ENCODE measurements at places on chromosomes 2 and 18.
A peak's percentile ranks its signal among the peaks of the same experiment; 100 is the strongest.

DNA sequence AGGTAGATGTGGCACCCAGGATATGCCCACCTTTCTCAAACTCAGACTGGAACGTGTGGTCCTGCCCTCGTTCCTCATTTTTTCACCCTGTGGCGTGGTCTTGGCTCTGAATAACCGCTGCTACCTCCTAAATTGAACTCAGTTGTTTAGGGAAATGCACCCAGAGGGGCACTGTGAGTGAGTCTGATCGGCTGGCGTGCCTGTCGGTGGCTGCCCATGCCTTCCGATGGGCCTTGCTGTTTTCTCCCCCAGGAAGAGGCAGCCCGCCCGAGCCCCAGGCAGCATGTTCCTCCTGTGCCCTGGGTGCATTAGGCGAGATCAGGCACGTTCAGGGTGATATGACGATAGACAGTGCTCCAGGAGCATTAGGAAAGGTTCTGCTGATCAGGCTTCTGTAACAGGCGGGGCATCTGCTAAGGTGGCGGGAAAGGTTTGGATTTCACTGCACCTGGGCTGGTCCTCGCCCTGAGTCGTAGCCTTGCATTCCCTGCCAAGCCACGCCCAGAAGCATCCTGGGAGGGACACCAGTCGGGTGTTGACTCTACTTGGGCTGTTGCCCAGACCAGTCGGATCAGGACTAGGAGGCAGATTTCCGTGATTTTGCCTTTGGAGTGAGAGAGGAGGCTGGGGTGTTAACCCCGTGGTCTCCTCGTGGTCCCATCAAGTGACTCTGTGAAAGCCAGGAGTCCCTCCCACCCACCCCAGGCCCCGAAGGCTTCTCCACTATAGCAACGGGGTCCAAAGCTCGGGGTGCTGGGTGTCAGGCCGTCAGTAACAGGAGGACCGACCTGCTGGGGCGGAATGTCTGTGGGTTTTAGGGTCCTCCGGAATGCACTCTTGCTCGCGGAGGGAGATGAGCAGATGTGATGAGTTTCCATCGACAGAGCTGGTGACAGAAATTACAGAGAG lies 75.1 kb downstream of the SH3BP4 start:
- peak; percentile 45 for DNase-seq

- no peak for DNase-seq
Measured at GRCh38 chr2:172969166-172969565, 106.5 kb upstream of the MAP3K20 start.

DNA sequence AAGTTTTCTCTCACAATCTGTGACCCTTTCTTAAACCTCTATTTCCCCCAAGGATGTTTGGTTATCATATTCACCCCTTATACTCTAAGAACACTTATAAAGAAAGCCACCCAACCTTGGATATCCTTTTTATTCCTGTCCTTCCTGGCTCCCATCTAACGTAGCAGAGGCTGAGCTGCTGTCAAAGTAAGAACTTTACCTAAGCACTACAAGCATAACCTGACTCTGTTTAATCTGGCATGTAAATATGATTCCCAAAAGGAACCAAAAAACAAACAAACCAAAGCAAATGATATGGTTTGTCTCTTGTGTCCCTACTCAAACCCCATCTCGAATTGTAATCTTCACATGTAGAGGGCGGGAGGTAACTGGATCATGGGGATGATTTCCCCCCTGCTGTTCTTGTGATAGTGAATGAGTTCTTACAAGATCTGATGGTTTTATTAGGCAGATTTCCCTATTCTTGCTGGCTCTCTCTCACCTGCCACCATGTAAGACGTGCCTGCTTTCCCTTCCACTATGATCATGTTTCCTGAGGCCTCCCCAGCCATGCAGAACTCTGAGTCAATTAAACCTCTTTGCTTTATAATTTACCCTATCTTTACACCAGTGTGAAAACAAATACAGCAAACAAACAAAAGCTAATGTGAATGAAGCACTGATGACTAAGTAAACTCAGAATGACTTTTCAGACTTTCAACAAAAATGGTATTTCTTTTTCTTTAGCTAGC lies 72.7 kb upstream of the SPOPL start:
- DNase-seq, result no peak

- DNase-seq, result no peak
Measured at GRCh38 chr2:118833716-118834439, 13.6 kb downstream of the EN1 start.

DNA sequence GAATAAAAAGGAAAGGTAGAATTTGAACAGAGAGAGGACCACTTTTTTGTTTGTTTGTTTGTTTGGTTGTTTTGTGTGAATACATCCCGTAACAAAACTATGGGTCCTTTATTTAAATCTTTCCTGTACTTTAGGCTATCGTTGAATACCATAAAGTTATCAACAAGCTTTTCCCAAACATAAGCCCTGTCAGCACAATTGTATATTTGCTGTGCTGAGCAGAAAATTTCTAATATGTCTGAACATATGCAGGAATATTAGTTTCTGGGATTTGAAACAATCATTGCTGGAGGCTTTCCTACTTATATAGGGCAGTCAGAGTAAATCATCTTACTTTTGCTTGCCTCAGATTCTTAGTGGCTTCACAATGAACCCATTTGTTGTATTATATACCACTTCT lies 536.4 kb downstream of the CNTNAP5 start:
- DNase-seq, result no peak

- no peak for DNase-seq
Measured at GRCh38 chr2:238571661-238572372, 145.1 kb downstream of the ASB1 start.

GRCh38 chr2:223613017-223613950 lies 11.1 kb upstream of the SCG2 start:
- peak; percentile 91 for DNase-seq

DNA sequence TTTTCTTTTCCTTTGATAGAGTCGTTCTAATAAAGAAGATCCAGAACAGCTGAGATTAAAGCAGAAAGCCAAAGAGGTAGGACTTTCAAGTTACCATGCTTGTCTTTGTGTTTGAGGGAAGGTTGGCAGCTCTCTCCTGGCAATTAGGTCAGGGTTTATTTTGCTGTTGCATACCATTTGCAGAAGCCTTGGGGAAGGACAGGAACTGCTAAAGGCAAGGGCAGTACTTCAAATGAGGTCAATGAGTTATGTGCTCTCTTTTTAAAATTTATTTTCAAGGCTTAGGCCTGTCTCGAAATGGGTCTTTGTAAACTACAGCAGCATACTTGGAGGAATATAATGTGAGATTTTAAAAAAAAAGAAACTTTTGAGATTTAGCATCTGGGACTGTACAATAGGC lies 108.9 kb downstream of the TAF4B start:
- no peak for DNase-seq

GRCh38 chr2:176535467-176536113 lies 266.3 kb downstream of the MTX2 start:
- no peak for DNase-seq

DNA sequence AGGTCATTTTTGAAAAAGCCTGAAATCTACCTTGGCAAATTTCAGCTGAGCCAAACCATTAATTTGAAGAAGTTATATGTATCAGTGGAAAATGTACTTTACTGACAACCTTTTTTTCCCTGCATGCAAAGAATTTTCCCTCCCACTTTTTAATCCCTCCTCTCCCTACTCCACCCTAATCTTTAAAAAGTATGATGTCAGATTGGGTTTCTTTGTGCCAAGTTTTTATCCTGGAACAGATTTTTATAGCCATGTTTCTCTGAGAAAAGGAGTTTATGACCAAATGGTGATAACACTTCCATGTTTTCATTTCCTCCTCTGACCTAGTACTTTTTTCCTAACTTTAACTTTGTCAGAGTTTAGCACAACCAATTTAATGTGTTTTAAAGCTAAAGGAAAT lies 250.3 kb upstream of the FOSL2 start:
- DNase-seq, result no peak

DNA sequence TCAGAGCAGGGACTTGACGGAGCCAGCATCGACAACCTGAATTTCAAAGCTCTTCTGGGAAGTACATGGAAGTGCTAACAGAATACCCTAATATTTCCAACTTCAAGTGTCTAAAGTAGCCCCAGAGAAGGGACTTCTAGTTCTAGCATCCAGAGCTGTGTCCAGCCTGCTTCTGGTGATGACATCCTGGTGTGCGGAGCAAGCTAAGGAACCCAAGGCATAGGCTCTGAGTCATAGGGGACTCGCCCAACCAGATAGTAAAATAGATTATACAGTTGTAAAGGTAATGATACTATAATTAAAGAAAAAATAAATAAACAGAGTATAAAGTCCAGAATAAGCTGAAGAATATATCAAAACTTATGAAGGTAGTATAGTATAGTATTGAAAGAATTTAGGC lies 108.1 kb upstream of the SERPINE2 start:
- DNase-seq, result no peak

- DNase-seq, result peak; percentile 68
Measured at GRCh38 chr18:47772374-47773248, 157.8 kb downstream of the SMAD2 start.

DNA sequence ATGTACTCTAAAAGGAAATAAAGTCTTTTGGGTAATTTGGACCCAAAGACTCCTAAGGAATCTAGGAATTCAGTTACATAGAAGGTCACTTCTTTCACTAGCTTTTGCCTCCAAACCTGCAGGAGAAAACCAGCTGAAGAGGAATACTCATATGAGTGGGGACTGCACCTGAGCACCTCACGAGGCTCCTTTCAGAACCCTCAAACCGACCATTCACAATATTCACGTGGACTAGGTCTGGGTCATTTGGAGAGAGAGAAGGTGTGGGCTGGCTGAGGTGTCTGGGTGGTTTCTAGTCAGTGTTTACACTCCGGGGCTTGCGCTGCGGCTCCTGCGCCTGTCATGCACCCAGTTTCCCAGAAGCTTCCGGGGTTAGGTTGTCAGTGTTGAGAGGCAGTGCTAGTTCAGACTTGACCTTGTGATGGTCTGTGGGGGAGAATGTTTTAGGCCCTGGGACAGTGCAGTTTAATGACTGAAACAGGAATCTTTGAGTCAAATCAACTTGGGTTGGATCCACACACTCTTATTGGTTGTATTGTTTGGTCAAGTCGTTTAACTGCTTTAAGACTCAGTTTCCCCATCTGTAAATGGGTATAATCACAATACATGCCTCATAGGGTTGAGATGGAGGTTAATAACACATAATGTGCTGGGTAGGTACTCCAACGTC lies 78.4 kb downstream of the LIMS1 start:
- no peak for DNase-seq

GRCh38 chr2:84874381-84875212 lies 6.3 kb downstream of the TRABD2A start:
- DNase-seq, result no peak

DNA sequence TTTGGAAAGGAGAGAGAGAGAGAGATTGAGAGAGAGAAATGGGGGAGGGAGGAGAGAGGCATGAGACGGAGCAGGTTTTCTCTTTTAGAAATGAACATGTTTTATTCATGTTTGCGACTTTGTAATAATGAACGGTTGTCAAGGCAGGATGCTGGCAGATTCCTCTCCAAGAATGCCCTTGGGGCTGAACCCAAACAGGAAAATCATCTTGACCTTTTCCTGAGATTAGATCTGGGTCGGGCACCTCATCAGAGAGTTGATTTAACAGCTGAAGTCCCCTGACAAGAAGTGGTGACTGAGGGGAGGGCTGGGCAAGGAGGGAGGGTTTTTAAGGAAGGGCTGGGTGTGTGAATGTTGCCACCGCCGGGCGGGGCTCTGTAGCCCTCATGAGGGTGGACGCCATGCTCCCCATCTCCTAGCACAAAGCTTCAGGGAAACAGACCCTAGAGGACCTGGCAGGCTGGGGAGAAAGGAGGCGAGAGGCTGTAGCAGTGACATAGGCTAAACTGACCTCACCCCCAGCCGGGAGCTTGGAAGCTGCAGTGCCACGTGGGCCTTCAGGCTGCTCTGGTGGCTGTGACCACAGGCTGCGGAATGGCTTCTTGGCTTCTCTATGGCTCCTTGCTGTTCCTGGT lies 60.0 kb downstream of the LIPG start:
- DNase-seq, result no peak

- DNase-seq, result no peak
Measured at GRCh38 chr2:129464631-129465030, 514.8 kb upstream of the RAB6C start.

DNA sequence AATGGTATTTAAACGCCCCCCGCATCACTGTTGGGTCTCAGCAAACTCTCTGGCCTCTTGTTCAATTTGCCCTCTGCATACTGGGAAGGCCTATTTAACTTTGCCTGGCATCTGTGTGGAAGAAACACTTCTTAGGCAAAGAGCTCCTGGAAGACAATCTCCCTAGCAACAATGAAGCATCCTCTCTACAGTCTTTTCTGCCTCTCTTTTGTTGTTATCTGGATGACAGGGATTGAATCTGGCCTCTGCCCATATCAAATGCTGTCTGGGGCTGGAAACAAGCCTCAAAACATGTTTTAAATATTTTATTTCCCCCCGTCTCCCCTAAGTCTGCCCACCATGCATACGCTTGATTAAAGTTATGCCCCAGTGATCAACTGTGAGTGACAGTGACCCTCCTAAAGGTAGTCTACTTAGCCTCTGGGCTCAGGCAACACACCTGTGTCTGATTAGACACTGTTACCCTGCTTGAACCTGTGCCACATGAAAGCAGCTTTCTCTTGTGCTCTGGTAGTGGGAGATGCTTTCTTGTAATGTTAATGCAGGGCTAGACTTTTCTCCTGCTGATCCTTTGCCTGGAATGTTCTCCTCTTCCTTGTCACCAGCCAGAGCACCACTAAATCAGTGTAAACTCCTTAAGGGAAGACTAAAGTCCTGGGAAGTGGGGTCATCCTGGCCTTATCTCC lies 34.9 kb downstream of the CDC42EP3 start:
- DNase-seq, result no peak

- DNase-seq, result no peak
Measured at GRCh38 chr2:37683241-37683640, 11.8 kb upstream of the CDC42EP3 start.

GRCh38 chr18:42517896-42518295 lies 562.9 kb downstream of the PIK3C3 start:
- DNase-seq, result no peak

DNA sequence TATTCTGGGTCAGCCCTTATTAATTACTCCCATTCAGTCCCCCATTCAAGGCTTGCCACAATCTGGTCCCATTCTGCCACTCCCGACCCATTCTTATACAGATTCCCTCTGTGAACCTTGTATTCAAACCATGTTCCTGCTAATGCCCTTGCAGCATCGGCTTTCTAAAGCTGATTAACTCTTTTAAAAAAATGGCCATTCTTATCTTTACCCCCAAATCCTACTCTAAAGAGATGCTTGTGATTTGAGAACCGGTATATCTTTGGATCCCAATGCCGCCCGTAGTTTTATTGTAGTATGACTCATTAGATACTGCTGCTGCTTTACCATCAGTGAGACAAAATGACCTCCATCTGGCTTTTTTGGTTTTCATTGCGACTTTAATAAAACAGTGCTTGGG lies 72.2 kb downstream of the XRCC5 start:
- no peak for DNase-seq

GRCh38 chr18:6920099-6920955 lies 190.8 kb downstream of the ARHGAP28 start:
- DNase-seq, result peak; percentile 58

- peak; percentile 70 for DNase-seq
Measured at GRCh38 chr2:215664847-215665525, 229.1 kb upstream of the FN1 start.

GRCh38 chr2:62335612-62336011 lies 139.7 kb downstream of the B3GNT2 start:
- no peak for DNase-seq
